Naive thymus-derived CD4-positive, alpha-beta T cell (primary cell): ENCODE measurements at places on chromosomes 2 and 18. TPM values are rescaled to one million over a fixed set of nuclear protein-coding genes. Genes with fewer than 3 reads are reported as not detected.
A peak's percentile ranks its signal among the peaks of the same experiment; 100 is the strongest.

DNA sequence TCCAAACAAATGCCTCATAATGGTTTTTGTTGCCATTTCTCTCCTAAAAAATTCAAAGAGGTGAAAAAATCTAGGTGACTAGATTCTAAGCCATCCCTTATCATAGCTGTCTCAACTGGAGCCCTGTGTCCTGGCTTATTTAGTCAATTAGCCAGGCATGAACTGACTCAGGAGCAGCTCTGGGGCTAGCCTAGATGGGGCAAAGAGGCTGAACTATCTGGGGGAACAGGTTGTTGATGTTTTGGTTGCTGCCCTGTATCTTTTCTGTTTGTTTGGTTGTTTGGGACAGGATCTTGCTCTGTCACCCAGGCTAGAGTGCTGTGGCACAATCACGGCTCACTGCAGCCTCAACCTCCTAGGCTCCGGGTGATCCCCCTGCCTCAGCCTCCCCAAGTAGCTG, 14.7 kb downstream of the GEMIN6 start:
- H3K27ac ChIP-seq, result no peak overlapping the region
- no peaks in the 10 kb centered on the region for H3K36me3 ChIP-seq
- H3K27me3 ChIP-seq, result no peaks in the 10 kb centered on the region
- no peak for DNase-seq
- no peak overlapping the region for H3K4me3 ChIP-seq
- H3K4me1 ChIP-seq, result no peaks in the 10 kb centered on the region

Gene DES
- not detected in 2 replicates for total RNA-seq

Gene IL18R1
- 2.1 TPM for total RNA-seq

Gene SLC23A3
- total RNA-seq, result 3.0 and 4.0 TPM in 2 replicates

Gene ZNF407
- 29.7 TPM for total RNA-seq

GRCh38 chr2:237529452-237530402, 36.6 kb upstream of the PRLH start:
- no peaks in the 10 kb centered on the region for H3K27me3 ChIP-seq
- no peaks in the 10 kb centered on the region for H3K4me1 ChIP-seq
- no peaks in the 10 kb centered on the region for H3K36me3 ChIP-seq

DNA sequence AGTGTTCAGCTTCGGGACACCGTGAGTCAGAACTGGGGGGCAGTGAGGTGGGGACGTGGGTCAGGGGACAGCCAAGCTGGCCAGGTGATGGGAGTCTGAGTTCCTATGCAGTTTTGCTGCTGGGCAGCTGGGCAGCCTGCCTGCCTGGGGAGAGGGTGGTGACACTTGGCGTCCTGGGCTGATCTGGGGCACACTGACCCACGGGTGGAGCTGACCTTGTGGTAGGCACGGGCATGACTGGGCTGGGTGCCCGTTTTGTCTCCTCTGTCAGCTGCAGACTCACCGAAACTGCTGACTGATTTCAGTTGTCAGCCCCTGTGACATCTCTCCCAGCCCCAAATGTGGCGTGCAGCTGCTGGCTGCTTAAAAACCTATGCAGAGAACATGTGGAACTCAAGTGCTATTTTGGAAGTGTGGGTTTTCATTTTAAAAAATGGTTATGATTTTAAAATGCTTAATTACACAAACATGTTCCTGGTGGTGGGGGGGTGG, 32.6 kb upstream of the E2F6 start:
- no peak overlapping the region for H3K27ac ChIP-seq
- no peaks in the 10 kb centered on the region for H3K36me3 ChIP-seq
- DNase-seq, result no peak
- no peaks in the 10 kb centered on the region for H3K4me1 ChIP-seq
- H3K27me3 ChIP-seq, result no peaks in the 10 kb centered on the region
- no peak overlapping the region for H3K4me3 ChIP-seq

GRCh38 chr2:172739661-172740266, 4.1 kb downstream of the RAPGEF4 start:
- H3K27me3 ChIP-seq, result peaks cover 3% of the 10 kb centered on the region
- H3K36me3 ChIP-seq, result no peaks in the 10 kb centered on the region
- no peak for DNase-seq
- H3K4me3 ChIP-seq, result no peak overlapping the region

Gene HJURP
- total RNA-seq, result not detected

Gene DLGAP1
- total RNA-seq, result not detected

GRCh38 chr2:25286025-25286400, 55.7 kb downstream of the DNMT3A start:
- H3K36me3 ChIP-seq, result no peaks in the 10 kb centered on the region
- H3K27ac ChIP-seq, result peak overlapping the region; percentile 75
- no peaks in the 10 kb centered on the region for H3K27me3 ChIP-seq
- H3K4me3 ChIP-seq, result peak overlapping the region; percentile 42
- DNase-seq, result peak; percentile 76

Gene NBEAL1
- 11.8 TPM for total RNA-seq

GRCh38 chr2:200396781-200397242, 90.3 kb downstream of the SPATS2L start:
- H3K27me3 ChIP-seq, result no peaks in the 10 kb centered on the region
- H3K36me3 ChIP-seq, result no peaks in the 10 kb centered on the region
- no peak overlapping the region for H3K4me3 ChIP-seq

DNA sequence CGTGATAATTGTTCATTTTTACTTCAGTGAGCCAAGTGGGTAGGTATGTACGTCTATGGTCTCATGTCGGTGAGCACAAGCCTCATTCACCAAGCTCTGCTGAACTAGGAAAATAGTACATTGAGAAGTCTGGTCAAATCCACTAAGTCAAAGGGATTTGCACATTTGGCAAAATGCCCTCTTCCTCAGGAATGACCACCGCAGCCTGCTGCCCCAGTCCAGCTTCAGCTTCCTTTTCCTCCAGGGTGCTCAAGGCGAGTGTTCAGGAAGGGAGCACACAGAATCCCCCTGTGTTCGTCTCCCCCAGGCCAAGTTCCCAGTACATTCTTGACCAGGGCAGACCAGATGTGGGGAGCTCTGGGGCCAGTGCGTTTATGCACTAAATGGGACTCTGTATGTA, 23.0 kb downstream of the TCF7L1 start:
- H3K27me3 ChIP-seq, result no peaks in the 10 kb centered on the region
- DNase-seq, result no peak
- no peaks in the 10 kb centered on the region for H3K36me3 ChIP-seq
- H3K4me3 ChIP-seq, result no peak overlapping the region
- H3K4me1 ChIP-seq, result no peaks in the 10 kb centered on the region
- no peak overlapping the region for H3K27ac ChIP-seq

GRCh38 chr2:102294802-102295489, 16.4 kb upstream of the IL1RL1 start:
- no peaks in the 10 kb centered on the region for H3K27me3 ChIP-seq
- H3K27ac ChIP-seq, result no peak overlapping the region
- H3K4me1 ChIP-seq, result no peaks in the 10 kb centered on the region
- no peaks in the 10 kb centered on the region for H3K36me3 ChIP-seq

GRCh38 chr18:64707052-64707451, 558.2 kb upstream of the LINC00305 start:
- no peak overlapping the region for H3K27ac ChIP-seq
- no peaks in the 10 kb centered on the region for H3K36me3 ChIP-seq
- H3K4me3 ChIP-seq, result no peak overlapping the region
- no peaks in the 10 kb centered on the region for H3K27me3 ChIP-seq

Gene HOXD1
- not detected for total RNA-seq
